ENCODE measurements at places on chromosomes 11 and 22.

DNA sequence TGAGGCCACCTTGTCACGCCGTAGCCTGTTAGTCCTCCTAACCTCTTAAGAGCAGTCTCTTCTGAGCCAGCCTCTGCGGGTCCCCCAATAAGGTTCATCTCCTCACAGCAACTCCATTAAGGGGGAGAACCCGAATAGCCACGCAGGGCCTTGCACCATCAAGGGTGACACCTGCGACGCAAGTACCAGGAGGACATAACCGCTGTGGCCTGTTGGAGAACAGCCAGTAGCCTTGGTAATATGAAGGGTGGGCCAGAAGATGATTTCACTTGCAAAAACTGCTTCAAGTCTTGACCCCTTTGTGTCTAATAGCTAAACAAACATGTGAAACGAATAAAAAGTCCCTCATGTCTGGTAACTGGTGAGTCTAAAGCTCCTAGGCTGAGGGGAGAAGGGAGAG, 14.8 kb downstream of the ARFGAP2 start:
- DNase-seq = no peak

- no peak for DNase-seq
Measured at GRCh38 chr11:23974051-23974450, 522.8 kb upstream of the LUZP2 start.

DNA sequence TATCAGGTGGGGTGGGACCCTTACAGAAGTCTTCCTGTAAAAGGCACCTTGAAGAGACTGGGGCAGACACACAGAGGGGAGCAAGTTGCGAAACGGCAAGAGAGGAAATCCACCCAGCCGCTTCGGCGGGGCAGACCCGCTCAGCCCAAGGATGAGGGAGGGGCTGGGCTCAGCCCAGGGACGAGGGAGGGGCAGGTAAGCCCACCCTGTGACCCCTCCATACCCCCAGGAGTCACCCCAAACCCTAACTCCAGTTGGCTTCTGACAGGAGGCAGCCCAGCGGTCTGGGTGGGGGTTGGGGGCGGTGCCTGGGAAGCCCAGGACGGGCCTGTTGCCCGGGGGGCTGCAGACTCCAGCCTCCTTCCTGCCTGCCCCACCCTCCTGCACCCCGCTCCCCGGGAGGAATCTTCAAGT, 965 bp downstream of the OSBPL5 start:
- no peak for DNase-seq

- DNase-seq = no peak
Measured at GRCh38 chr11:20070459-20070858, 89.8 kb downstream of the DBX1 start.

DNA sequence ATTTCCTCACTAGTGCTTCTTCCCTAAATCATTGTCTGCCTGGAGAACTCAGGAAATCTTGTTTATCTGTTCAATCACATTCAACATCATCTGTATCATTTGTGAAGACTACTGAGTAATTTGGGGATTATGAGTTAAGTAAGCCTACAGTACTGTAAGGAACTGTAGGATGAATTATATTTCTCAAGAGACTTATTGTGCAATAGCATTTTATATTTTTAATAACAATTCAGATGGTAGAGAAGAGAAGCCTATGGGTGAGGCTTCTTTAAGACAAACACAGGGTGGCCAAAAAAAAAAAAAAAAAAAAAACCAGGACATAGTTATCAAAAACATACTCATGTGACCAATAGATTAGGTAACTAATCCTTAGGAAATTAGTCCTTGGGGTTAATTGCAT, 282.7 kb downstream of the FAM181B start:
- DNase-seq = no peak

- no peak for DNase-seq
Measured at GRCh38 chr11:119352857-119353260, 6.4 kb upstream of the MFRP start.

- DNase-seq = no peak
Measured at GRCh38 chr11:36488096-36488495, 22.0 kb downstream of the TRAF6 start.

GRCh38 chr11:93715797-93716396, 25.4 kb downstream of the TAF1D start:
- no peak for DNase-seq

DNA sequence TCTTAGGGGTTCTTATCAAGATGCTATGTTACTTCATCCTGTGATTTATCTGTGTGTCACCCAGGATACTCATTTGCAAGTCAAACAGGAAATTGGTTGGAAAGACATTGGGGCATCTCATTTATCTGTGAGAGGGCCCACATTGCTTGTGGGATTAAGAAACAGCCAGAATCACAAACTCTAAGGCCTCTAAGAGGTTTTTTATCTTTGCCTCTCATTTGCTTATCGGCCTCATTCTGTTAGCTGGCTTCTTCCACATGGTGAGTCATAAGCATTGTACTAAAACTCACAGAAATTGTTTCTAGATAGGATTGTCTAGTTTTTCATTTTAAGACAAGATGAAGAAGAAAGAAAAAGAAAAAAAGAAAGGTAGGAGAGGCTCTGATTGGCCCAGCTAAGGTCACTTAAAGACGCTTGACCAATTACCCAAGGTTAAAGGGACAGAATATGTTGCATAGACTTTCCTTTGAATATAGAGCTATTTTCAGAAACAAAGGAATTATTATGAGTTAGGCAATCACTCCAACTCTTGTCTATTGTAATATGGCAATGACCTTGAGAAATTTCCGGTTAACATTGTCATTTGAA, 121.9 kb downstream of the ARHGAP42 start:
- DNase-seq = no peak

- no peak for DNase-seq
Measured at GRCh38 chr11:5992604-5993251, 5.9 kb upstream of the OR52L1 start.

DNA sequence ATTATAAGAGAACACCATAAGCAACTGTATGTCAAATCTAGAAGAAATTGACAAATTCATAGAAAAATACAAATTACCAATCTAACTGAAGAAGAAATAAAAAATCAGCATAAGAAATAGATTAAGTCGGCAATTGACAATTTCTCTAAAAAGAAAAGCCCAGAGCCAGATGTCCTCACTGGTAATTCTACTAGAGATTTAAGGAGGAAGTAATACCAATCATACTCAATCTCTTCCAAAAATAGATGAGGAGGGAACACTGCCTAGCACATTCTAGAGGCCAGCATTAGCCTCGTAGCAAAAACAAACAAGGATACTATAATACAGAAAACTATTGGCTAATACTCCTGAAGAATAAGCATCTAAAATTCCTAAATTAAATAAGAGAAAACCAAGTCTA, 40.4 kb upstream of the IGLL5 start:
- no peak for DNase-seq

- DNase-seq = no peak
Measured at GRCh38 chr22:41648432-41648831, 27.3 kb downstream of the XRCC6 start.

DNA sequence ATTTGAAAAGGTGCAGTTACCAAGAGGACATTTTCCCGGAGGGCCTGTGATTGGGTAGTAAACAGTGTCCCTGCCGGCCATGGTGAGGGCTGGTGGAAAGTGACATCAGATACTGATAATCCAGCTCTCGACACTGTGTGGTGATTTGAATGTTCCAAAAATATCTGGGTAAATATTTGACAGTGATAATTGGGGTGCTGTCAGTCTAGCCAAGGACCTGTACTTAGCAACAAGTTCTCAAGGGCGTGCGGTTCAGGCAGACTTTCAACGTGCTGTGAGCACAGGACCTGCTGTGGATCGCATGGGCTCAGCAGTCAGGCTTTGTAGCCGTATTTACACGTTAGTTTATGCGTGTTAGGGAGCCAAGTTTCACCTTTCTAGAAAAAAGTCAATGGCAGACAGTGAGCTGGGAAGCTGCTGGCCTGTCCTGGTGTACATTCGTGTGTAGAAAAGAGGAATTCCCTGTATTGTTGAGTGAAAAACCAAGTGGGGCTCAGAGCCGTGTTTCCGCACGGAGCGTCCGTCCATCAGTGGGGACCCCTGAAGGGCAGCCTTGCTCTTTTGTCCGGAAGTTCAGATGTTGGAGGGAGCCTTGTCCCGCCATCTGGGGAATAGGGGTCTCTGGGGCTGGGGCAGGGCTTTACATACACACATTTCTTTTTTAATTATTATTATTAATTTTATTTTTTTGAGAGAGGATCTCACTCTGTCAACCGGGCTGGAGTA, 11.3 kb downstream of the TRMU start:
- no peak for DNase-seq

DNA sequence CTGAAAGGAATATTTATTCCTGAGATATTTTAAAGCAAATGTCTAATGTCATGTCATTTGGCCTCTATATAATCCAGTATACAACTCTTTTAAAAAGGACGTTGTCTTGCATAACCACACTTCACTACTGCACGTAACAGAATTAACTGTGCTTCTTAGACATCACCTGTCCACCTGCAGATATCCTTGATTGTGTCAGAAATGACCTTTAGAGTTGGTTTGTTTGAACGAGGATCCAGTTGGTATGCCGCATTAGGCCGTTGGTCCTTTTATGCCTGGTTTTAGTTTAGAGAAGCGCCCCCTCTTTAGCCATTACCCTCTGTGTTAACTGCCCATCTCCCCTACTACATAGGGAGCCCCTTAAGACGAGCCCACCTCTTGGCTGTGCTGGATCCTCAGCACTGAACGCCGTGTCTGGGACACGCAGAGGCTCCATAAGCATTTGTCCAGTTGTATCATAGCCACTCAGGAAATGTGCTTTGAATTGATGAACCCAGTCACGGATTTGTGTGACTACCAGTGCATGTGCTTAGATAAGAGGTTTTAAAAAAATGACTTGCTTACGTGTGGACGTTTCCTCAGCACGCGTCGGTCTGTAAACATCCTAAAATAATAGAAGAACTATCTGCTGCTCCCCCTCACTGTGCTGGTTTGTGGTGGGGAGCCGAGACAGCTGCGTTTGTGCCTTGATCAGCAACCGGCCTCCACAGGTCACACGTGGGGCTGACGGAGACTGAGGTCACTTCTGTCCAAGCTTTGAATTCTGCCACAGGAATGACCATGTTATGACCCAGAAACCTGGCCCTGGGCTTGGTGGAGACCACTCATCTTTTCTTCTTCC, 4.0 kb downstream of the MICAL2 start:
- no peak for DNase-seq

DNA sequence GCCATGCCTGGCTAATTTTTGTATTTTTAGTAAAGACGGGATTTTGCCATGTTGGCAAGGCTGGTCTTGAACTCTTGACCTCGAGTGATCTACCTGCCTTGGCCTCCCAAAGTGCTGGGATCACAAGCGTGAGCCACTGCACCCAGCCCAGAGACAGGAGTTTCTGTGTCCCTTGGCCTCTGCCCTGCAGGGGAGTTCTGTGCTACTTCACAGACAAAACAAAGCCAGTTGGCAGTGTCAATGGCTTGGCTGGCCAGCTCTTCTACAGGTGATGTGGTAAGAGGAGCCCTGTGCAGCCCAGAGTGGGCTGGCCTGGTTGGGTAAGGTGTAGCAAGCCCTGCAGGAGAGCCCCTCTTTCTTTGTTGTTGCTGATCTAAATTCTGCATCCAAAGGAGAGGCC, 60.5 kb upstream of the SHISAL1 start:
- DNase-seq = no peak

GRCh38 chr22:19559324-19559811, 35.2 kb upstream of the CLDN5 start:
- no peak for DNase-seq

GRCh38 chr22:21044931-21045584, 688 bp upstream of the LRRC74B start:
- DNase-seq = no peak

DNA sequence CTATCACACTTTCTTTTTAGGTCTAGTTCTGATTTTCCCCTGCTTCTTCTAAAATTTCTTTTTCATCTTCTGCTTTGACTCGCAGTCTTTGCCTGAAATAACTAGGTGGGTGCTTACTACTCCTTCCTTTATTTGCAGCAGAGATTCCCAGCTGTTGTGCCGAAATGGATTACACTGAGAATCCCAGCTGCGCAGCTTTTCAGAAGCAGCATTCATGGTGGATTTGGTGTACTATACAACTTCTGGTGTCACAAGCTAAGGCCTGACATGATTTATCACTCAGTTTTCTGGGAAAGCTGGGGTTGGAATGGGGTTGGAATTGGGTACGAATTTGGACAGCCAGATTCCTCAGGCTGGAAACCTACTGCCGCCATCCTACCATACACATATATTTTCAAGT, 6.0 kb upstream of the XKR3 start:
- DNase-seq = no peak

DNA sequence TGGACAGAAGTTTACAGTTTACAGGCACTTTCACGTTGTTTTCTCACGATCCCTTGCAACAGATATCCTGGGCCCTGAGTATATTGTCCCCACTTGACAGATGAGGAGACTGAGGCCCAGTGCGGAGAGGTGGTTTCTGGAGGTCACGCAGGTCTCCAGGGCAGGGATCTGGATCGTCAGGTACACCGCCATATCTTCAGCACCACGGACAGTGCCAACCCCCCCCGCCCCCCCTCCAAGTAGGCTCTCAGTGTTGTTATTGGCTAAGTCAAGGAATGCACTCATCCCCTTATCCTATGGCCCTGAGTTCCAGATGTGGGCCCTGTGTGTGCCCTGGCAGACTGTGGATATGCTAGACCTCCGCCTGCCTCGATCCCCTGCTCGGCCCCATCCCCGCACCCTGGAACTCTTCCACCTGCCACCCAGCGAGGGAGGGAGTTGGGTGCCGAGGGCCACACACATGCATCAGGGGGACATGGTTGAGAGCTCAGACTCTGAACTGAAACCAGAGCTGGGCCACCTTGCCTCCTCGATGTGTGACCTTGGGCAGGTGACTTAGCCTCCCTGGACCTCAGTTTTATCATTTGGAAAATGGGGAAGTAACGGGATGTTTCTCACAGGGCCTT, 37.5 kb downstream of the MPPED1 start:
- no peak for DNase-seq

DNA sequence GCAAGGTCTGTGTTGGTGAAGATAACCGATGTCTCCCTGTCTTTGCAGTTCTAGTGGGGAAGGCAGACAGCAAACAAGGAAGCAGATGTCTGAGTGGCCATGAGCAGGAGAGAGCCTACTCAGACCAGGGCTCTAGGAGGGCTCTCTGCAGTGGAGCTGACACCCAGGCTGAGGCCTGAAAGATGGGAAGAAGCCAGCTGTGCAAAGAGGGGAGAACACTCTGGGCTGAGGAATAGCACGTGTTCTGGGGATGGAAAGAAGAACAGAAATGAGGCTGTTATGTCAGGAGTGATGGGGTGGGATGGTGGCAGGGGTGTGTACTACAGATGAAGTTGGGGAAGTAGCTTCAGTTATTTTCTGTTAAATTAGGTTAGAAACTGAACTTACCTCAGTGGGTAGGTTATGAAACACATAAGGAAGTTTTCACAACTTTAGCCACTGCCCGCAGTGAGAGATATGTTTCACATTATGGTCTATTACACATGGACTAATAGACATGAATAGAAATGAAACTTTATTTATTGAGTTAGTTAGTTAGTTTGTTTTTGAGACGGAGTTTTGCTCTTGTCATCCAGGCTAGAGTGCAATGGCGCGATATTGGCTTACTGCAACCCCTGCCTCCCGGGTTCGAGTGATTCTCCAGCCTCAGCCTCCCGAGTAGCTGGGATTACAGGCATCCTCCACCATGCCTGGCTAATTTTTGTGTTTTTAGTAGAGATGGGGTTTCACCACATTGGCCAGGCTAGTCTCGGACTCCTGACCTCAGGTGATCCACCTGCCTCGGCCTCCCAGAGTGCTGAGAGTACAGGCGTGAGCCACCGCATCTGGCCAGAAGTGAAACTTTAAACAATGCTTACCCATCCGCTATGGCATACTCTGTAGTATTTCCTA, 7.8 kb downstream of the DCPS start:
- no peak for DNase-seq

- DNase-seq = no peak
Measured at GRCh38 chr11:85133636-85134035, 493.5 kb downstream of the DLG2 start.

GRCh38 chr11:28123151-28123581, 15.0 kb downstream of the METTL15 start:
- DNase-seq = no peak

- DNase-seq = no peak
Measured at GRCh38 chr11:45444796-45445195, 158.7 kb upstream of the SYT13 start.

Data from activated T-cell treated with anti-CD3 and anti-CD28 coated beads for 24 hours (primary cell).